Activated gamma-delta T cell (primary cell): ENCODE measurements at places on chromosomes 7 and 10.

DNA sequence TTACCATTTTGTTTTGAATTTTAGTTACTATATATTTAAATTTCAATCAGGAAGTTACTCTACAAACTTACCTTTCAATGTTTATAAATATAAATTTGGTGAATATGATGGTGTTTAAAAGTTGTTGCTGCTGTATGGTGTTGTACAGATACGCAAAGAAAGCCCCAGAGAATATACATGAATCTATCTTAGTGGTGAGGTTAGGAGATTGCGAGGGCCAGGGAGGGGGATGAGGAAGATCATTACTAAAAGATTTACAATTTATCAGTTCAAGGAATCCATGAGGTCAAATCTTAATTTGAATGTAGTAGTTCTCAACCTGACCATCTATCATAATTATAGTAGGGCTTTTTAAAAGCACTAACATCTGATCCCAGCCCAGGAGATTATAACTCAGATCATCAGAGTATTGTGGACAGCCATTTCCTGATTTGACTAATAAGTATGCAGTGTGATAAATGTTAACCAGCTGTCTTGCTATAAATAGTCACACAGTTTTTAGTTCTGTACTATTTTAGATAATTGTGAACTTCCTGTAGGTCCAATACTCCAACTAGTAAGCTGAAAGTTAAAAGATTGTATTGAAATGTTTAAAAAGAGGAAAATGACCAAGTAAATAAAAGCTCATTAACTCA lies 23.6 kb downstream of the FAM3C start:
- no peak for DNase-seq

DNA sequence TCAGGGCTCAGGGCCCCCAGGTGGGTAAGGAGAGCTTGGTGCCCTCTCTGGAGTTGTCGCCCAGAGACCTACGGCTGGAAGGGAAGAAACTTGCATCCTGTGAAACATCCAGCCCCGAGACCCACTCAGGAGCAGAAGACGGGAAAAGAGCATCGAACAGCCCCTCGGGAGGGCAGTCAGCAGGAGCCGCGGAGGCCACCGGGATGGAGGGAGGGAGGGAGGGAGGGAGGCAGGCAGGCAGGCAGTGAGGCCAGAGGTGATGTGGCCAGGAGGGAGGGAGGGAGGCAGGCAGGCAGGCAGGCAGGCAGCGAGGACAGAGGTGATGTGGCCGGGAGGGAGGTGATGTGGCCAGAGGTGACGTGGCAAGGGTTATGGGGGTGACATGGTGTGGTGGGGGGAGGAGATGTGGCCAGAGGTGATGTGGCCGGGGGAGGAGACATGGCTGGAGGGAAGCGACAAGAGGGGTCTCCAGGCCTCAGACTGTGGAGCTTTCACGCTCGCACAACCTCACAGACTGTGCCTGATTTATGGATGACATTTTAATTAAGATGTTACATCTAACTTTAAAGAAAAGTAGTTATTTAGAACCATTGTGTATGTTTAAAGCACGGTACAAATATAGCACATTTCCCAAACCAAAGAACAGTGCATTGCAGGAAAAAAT lies 141.1 kb downstream of the DIP2C start:
- no peak for DNase-seq

GRCh38 chr10:124874-125273 lies 10.4 kb upstream of the ZMYND11 start:
- no peak for DNase-seq

- DNase-seq = no peak
Observed at GRCh38 chr7:107948645-107949442, 54.1 kb downstream of the LAMB1 start.

GRCh38 chr10:93160829-93161228 lies 87.1 kb downstream of the CYP26A1 start:
- no peak for DNase-seq
